WERI-Rb-1 (cell line): ENCODE measurements at places on chromosomes 2 and 18.
A peak's percentile ranks its signal among the peaks of the same experiment; 100 is the strongest.

- no peak for DNase-seq
Observed at GRCh38 chr2:26633993-26634595, 7.1 kb downstream of the CIB4 start.

GRCh38 chr18:7105268-7105667, 12.3 kb downstream of the LAMA1 start:
- no peak for DNase-seq

- no peak for DNase-seq
Observed at GRCh38 chr18:13409026-13409425, 190.5 kb downstream of the LDLRAD4 start.

- no peak for DNase-seq
Observed at GRCh38 chr2:45300026-45300750, 290.9 kb upstream of the SIX2 start.

DNA sequence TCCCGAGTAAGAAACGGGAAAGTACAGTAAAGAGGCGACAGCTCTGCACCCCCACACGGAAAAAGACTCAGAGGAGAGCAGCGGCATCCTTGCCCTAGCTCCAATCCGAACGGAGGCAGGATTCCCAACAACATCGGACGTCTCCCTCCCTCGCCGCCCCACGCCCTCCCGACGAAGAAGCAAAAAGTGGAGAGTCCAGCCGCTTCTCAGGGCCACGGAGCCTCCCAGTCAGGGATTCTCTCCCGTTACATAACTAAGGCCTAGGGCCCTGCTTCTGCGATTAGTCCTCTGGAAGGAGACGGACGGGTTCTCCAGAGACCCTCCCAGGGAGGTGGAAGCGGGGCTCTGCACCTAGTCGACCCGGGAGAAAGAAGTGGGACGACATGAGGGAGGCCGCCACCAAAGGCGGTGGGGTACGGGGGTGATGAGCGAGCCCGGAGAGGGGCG, 587 bp downstream of the SUMO1 start:
- peak; percentile 41 for DNase-seq

GRCh38 chr18:2508678-2509077, 62.6 kb downstream of the METTL4 start:
- no peak for DNase-seq

DNA sequence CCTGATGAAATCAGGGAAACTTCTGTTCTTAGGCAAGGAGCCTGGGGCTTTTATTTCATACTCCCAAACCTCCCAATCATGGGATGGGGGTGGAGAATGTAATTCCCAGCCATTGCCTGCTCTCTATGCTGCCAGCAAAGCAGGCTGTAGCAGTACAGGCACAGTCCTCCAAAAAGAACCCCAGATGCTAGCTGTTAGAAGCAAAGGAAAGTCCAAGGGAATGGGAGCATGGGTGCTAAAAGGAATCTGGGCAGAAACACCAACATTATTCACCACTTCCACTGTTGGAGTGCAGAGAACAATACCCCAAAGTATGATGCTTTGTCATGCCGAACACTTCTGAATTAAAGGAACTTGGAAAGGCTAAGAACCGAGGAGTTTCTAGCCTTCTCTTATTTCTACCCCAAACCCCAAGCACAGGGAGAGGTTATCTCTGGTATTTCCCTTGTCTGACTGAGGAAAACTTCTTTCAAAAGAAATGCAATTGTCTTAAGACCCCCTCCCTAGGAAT, 24.7 kb downstream of the MDH1 start:
- DNase-seq: no peak

DNA sequence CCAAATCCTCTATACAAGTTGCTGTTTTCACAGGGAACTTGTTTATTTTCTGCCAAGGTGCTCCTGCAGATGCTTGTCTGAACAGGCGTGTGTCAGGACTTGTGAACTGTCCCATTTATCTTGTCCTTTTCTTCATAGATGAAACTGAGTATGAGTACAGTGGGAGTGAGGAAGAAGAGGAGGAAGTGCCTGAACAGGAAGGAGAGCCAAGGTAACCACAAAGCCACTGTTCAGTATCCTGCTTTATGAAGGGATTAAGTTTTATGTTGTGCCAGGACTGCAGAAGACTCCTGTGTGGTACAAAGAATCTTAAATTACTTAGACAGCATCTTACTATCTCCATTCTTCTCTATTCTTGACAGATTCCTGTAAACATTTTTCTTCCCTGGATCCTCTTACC, 145.0 kb downstream of the MAP4K4 start:
- DNase-seq: no peak

GRCh38 chr2:144666032-144666431, 146.1 kb upstream of the ZEB2 start:
- DNase-seq: no peak

DNA sequence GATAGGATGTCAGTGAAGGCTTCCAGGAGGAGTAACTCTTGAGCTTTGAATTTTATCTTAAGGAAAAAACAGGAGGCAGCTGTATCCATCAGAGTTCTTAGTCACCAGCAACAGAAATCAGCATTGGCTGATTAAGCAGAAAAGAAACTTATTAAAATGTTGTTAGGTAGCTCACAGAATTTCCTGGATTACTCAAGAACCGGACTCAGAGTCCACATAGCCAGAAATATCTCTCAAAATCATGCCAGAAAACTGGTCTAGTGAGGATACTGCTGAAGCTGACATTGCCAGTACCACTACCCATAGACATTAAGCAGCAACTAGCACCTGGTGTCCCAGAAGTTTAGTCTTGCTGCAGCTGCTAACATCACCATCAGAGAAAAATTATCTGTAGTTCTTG, 10.1 kb upstream of the AFTPH start:
- no peak for DNase-seq

DNA sequence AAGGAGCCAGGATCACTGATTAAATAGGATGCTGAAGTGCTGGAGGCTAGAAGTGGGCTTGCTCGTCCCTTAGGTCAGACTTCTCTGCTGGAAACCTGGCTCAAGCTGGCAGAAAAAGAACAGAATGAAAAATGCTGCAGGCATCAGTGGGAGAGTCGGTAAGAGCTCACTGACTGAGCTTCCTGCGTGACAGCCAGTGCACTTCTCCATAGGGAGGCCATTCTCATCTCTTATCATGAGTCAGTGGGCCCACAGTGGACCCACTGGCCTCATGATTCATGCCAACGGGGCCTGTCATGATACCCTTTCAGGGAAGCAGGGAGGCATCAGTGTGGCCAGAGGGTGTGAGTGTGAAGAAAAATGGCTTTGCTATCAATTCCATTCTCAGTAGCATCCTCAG, 498.2 kb downstream of the PTPRM start:
- DNase-seq: no peak

DNA sequence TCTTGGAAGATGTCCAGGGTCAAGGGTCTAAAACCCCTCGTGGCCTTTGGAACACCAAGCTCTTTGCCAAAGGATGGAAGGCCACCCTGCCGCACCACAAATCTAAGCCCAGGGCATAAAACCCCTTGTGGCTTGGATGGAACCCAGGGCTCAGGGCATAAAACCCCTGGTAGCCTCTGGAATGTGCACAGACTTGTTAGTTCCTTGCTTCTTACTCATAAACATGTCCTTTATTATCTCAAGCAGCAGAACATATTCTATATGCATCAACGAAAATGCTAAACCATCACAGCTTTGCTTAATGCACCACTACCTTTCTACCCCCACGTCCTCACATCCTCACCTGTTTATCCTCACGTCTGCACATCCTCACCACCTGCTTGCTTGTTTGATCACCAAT, 998.0 kb downstream of the DSC3 start:
- DNase-seq: no peak

GRCh38 chr2:10325278-10326145, 22.8 kb downstream of the HPCAL1 start:
- DNase-seq: no peak

DNA sequence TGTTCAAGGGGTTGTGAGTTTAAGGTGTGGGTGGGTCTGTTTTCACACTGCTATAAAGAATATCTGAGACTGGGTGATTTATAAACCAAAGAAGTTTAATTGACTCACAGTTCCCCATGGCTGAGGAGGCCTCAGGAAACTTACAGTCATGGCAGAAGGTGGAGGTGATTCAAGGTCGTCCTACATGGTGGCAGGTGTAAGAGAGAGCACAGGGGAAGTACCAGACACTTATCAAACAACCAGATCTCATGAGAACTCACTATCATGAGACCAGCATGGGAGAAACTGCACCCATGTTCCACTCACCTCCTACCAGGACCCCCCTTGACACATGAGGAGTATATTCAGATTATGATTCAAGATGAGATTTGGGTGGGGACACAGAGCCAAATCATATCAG, 38.0 kb downstream of the RHBDD1 start:
- DNase-seq: no peak

GRCh38 chr2:239966029-239966852, 58.9 kb downstream of the NDUFA10 start:
- no peak for DNase-seq

DNA sequence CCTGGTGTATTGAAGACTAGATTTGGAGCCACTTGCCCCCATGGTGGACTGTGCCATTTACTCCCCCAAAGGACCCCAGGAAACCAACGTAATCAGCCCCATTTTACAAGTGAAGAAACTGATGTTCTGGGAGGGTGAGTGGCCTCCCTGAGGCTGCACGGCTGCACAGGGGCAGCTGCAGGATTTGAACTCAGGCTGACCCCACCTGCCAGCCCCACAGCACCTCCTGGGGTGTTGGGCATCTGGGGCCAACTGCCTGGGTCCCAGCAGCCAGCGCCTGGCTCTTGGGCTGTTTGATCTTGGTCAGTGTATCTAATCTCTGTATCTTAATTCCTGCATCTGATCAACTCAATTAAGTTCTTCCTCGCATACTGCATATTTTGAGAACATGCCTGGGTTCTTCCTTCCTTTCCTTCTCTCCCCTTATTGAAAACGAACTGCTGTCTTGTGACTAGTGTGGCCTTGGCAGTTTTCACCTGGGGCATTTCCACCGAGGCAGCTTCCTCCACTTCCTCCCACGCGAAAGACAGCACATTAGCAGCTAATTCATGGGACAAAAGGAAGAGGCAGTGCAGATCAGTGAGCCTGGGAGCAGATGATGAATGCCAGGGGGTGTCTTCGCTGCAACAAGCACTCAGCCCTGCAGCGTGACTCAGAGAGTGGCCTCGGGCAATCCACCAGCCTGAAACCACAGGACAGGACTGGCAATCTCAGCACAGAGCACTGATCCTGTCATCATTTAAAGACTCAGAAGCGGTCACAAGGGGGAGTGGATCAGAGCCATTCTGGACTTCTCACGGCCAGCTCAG, 184.1 kb upstream of the RAB12 start:
- no peak for DNase-seq

DNA sequence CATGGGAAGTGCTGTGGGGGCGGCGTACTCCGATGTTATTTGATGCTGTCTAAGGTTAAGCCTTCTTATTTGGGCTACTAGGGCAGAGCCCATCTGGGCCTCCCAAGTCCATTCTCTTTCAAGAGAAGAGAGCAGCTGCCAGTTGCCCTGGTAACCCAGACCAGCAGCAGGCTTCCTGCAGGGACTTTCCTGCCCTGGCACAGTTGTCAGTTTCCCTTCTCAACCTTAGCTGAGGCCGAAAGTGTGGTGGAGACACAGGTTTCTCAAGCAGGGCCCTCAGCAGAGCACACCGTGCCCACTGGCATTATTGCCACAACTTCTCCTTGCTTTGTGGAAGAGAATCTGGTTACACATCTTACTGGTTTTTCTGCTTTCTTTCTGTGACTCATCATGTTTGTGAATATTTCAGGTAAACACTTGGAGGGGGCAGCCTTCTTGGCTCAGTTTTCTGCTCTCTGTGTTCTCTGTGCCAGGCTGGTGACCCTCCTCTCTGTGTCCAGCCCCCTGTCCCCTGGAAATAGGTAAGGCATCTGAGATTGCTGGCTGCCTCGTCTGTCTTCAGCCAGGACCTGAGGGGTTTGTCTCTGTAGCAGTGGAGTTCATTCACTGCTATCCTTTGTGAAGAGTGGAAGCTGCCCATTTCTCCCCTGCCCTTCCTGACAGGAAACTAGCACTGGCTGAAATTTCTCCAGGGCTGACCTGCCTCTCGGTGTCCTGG, 111.0 kb downstream of the B3GNT2 start:
- DNase-seq: peak; percentile 65

DNA sequence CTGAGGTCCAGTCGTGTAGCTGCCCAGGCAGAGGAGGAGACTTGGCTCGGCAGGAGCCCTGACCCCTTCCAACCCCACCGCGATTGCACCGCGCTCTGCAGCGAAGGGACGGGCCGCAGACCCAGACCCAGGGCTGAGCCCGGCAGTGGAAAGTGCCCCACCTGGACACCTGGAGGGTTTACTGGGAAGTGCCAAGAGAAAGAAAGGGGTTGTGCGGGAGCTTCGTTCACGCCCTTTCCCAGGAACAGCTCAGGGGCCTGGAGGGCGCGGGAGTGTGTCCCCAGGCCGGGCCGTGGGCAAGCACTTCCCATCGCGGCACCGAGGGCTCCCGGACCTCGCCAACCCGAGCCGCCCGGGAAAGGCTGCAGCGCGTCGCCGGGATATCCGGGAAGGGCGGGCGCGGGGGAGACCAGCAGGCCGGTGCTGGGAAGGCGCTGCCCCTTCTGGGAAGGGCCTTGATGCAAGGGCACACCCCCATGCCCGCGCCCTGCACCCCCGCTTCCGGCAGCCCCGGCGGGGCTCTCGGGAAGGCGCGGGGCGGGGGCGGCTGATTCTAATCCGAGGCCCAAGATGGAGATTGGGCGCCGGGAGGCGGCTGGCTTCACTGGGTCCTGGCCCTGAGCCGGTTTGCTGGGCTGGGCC, 36.1 kb upstream of the MRPL33 start:
- DNase-seq: peak; percentile 71

- DNase-seq: no peak
Observed at GRCh38 chr18:44258576-44258975, 422.1 kb upstream of the SETBP1 start.

DNA sequence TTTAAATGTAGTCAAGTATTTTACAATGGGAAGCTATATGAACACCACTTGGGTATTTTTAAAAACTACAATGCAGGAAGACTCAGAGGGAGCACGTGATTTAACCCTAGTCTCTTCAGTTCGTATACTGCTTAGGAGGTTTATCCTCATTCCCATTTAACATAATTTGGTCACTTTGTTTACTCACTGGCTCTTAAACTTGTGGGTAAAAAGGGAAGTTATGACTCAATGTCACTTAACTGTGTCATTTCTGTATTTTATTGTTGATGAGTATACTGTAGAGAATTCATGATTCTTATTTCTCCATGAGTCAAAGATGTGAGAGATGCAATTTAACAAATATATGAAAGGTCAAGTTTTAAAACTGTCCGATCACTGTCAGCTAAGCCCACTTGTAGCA, 48.2 kb downstream of the SLC66A3 start:
- no peak for DNase-seq

- no peak for DNase-seq
Observed at GRCh38 chr2:207046724-207047123, 107.4 kb downstream of the CPO start.

DNA sequence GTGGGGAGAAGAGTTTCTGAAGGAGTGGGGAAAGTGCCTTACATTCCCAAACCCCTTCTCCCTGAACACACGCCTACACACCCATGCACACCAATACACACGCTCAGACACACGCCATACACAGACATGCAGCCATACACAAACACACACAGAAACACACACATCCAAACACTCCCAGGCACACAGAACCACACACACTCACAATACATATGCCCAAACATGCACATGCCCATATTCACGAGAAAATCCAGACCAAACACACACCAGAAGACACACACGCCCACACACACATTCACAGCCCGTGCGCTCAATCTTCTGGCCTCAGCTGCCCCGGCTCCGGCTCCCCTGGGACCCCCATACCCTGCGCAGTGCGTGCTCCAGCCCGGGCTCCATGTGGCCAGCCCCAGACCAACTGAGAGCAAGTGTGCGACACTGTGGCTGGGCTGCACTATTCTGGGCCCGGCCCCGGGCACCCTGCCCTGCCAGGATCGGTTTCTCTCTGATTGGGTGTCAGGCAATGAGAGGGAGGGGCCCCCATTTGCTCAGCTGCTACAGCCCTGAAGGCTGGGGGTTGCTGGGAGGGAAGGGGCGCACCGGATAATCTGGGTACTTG, at the start of gene PRKAG3:
Gene PRKAG3, minus strand, starts transcription at position 426 of the 613 bp plus-strand sequence.
- no peak for DNase-seq
